ENCODE measurements at places on chromosomes 11 and 22. TPM values are rescaled to one million over a fixed set of nuclear protein-coding genes. Genes with fewer than 3 reads are reported as not detected.
A peak's percentile ranks its signal among the peaks of the same experiment; 100 is the strongest.

RHOD gene
- not detected for total RNA-seq

CTSF gene
- total RNA-seq = 17.1 TPM

CRYAB gene
- not detected for total RNA-seq

LRRC10B gene
- not detected for total RNA-seq

INSC gene
- not detected for total RNA-seq

ETS1 gene
- total RNA-seq = 589 TPM

DNA sequence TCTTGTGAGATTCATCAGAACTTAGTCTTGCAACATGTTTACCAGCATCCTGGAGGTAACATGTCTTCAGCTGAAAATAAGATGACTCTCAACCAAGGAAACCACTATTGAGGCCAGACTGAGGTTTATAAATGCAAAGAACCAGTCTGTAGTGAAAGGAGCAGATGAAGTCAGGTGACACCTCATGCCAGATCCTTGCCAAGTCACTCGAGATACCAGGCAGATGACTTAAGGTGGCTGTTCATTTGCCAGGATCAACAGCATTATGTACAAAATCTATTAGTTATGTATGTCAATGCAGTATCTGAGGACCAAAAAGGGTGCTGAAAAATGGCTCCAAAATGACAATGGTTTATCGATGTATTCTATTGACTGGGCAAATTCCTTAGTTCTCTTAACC is 100.0 kb upstream of the SOX6 start:
- DNase-seq = no peak
- no peak overlapping the region for H3K4me3 ChIP-seq
- no peaks in the 10 kb centered on the region for H3K27me3 ChIP-seq
- no peak overlapping the region for H3K27ac ChIP-seq
- H3K4me1 ChIP-seq = no peaks in the 10 kb centered on the region

- DNase-seq = no peak
- H3K4me3 ChIP-seq = no peak overlapping the region
- no peaks in the 10 kb centered on the region for H3K4me1 ChIP-seq
- H3K36me3 ChIP-seq = no peaks in the 10 kb centered on the region
- H3K27me3 ChIP-seq = no peaks in the 10 kb centered on the region
These were observed 47.6 kb downstream of the KCNC1 start for GRCh38 chr11:17782145-17782544.

DNA sequence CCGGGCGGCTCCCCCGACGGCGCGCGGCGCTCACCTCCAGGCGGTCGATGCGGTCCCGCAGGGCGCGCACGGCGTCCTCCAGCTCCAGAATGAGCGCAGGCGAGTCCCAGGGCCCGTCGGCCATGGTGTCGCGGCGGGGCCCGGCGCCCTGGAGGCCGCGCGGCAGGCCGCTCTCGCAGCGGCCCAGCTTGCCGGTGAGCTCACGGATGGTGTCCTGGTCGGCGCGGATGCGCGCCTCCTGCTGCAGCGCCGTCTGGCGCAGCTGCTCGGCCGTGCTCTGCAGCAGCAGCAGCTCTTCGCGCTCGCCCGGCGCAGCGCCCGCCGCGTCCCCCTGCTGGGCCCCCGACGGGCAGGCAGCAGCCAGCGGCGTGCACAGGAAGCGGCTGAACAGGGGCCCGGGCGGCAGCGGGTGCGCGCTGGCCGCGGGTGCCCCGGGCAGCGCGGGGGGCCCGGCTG is 599 bp downstream of the NPTXR start:
- H3K4me3 ChIP-seq = no peak overlapping the region
- H3K36me3 ChIP-seq = no peaks in the 10 kb centered on the region
- no peaks in the 10 kb centered on the region for H3K27me3 ChIP-seq
- peak; percentile 84 for DNase-seq

GRCh38 chr11:67504005-67504949 is 886 bp downstream of the PITPNM1 start:
- peak overlapping the region; percentile 65 for H3K4me3 ChIP-seq
- DNase-seq = peak; percentile 47
- peaks cover 43% of the 10 kb centered on the region for H3K4me1 ChIP-seq

DNA sequence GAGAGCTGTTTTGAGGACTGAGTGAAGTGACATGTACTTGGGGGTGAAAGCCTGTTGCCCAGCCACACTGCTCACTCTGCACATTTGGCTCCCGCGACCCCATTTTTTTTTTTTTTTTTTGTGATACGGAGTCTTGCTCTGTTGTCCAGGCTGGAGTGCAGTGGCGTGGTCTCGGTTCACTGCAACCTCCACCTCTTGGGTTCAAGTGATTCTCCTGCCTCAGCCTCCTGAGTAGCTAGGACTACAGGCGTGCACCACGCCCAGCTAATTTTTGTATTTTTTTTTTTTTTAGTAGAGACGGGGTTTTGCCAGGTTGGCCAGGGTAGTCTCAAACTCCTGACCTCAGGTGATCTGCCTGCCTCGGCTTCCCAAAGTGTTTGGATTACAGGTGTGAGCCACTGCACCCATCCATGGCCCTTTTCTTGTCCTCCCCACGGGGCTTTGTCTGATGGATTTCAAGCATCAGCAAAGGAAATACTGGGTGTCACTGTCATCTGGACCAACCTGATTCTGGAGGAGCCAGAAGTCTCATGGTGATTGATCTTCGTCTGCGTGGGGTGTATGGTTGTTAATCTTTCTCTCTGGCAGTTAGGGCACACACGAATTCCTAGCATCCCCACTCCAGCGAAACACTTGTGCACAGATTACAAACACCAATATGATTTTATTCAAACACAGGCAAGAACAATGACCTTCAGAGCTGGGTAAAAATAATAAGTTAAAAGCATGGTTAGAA is 3.4 kb upstream of the UCP3 start:
- H3K27ac ChIP-seq = peak overlapping the region; percentile 8
- H3K27me3 ChIP-seq = no peaks in the 10 kb centered on the region
- peaks cover 5% of the 10 kb centered on the region for H3K36me3 ChIP-seq
- no peak overlapping the region for H3K4me3 ChIP-seq

DNA sequence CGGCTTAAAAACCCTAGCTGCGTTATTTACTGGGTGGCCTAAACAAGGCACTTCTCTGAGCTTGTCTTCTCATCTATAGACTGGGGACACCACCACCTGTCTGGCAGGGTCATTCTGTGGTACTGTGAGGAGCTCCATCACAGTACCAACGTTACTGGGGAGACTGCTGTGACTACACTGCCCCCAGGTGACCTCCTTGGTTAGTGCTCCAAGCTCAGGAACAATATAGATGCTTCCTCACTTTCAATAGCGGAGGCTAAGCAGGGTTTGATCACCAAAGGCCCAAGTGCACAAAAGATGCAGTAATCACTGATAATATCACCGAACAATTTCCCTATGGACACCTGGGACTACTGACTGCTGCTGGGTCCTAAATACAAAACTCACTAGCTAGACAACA is 18.8 kb downstream of the PRPF19 start:
- H3K4me3 ChIP-seq = no peak overlapping the region
- no peak overlapping the region for H3K27ac ChIP-seq
- peaks cover 4% of the 10 kb centered on the region for H3K4me1 ChIP-seq
- DNase-seq = no peak
- peaks cover 6% of the 10 kb centered on the region for H3K36me3 ChIP-seq

GRCh38 chr22:39493759-39494158 is 8.3 kb upstream of the MIEF1 start:
- no peak overlapping the region for H3K4me3 ChIP-seq
- no peak for DNase-seq
- no peaks in the 10 kb centered on the region for H3K36me3 ChIP-seq
- H3K27me3 ChIP-seq = no peaks in the 10 kb centered on the region

- peaks cover 3% of the 10 kb centered on the region for H3K36me3 ChIP-seq
- H3K27ac ChIP-seq = peak overlapping the region; percentile 95
- DNase-seq = peak; percentile 59
- peak overlapping the region; percentile 58 for H3K4me3 ChIP-seq
- H3K27me3 ChIP-seq = no peaks in the 10 kb centered on the region
- H3K4me1 ChIP-seq = peaks cover 28% of the 10 kb centered on the region
These were observed 789 bp upstream of the KDM2A start for GRCh38 chr11:67118181-67118766.

GRCh38 chr11:115499891-115500290 is 4.3 kb downstream of the CADM1 start:
- no peak overlapping the region for H3K4me3 ChIP-seq
- H3K4me1 ChIP-seq = peaks cover 24% of the 10 kb centered on the region
- peaks cover 44% of the 10 kb centered on the region for H3K27me3 ChIP-seq
- no peaks in the 10 kb centered on the region for H3K36me3 ChIP-seq
- DNase-seq = no peak
- H3K27ac ChIP-seq = no peak overlapping the region

- peak; percentile 25 for DNase-seq
- H3K4me1 ChIP-seq = no peaks in the 10 kb centered on the region
- no peaks in the 10 kb centered on the region for H3K36me3 ChIP-seq
- H3K4me3 ChIP-seq = no peak overlapping the region
These were observed 87.6 kb upstream of the FSHB start for GRCh38 chr11:30143098-30143705.

DNA sequence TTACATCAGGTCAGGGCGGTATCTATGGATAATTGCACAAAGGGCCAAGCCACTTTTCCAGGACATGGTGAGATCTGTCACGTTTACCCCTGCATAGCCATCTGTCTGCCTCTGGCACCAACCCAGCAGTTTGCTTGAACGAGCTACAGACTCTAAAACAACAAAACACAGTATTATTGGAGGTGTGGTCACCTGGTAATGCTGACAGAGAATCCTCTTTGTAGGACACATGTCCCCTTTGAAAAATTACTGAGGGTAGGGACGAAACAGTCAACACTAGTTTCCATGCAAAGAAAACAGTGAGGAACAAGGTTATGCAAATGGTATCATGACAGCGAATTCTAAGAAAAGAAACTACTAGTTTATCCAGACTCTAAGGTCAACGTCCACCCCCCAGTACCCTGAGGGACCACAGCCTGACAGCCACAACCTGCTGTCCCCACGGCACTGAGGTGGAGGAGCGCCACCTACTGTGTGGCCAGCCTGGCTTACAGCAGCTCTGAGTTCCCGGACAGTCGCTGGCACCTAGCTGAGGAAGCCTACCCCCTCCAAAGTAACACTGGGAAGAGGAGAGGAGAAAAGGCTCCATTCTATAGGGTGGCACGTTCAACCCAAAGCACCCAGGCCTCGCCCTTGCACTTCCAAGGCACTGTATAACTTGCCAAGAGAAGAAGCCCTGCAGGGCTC is 117.4 kb upstream of the BID start:
- H3K27me3 ChIP-seq = no peaks in the 10 kb centered on the region
- H3K36me3 ChIP-seq = peaks cover 30% of the 10 kb centered on the region
- H3K27ac ChIP-seq = no peak overlapping the region
- DNase-seq = peak; percentile 19
- no peak overlapping the region for H3K4me3 ChIP-seq

DNA sequence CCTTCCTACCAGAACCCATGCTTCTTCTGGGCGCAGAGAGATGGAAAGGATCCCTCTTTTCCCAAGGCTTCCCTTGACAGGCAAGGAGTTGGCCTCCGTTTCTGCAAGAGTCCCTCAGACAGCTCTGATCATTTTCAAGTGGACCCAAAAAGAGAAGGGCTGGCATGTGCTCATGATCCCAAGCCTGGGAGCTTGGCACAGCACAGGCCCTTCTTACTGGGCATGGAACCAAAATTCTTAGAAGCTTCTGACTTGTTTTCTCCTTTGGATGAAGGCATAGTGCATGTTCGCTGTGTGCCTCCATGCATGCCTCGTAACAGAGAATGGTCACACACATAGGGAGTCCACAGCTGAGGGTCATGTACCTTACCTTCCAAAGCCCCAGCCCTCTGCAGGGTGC is 449.6 kb downstream of the MIAT start:
- H3K4me3 ChIP-seq = no peak overlapping the region
- no peaks in the 10 kb centered on the region for H3K4me1 ChIP-seq

DNA sequence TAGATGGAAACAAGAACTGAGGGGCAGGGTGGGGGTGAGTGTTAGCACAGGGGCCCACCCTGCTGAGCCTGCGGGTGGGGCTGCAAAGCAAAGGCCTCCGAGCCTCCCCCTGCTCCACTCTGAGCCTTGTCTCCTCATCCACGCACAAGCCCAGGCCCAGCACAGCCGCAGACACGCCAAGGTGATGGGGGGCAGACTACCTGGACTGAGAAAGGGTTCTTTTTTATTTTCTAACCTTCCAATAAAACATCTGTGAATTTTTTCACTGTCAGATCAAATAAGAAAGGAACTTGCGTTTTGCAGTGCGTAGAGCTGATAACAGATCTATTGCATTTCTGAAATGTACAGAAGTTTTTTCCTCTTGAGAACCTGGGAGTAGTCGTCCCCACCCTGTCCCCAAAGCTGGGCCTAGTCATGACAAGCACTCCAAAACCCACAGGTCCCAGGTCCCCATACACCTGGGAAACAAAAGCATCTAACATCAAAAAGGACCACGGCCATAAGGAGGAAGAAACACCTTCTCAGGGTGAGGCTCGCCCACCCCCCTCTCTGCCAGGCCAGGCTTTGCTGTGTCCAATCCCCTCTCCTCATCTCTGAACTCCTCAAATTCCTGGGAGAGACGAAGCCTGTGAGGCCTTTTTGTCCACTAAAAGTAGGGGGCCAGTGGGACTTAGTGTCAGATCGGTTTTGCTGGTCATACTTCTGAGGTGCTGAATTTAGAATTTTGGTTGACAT is 22.7 kb upstream of the CD5 start:
- H3K4me1 ChIP-seq = peaks cover 30% of the 10 kb centered on the region
- H3K4me3 ChIP-seq = no peak overlapping the region
- H3K27ac ChIP-seq = peak overlapping the region; percentile 19
- H3K36me3 ChIP-seq = no peaks in the 10 kb centered on the region
- peak; percentile 59 for DNase-seq
- no peaks in the 10 kb centered on the region for H3K27me3 ChIP-seq

- DNase-seq = no peak
- no peaks in the 10 kb centered on the region for H3K27me3 ChIP-seq
- H3K36me3 ChIP-seq = no peaks in the 10 kb centered on the region
- peaks cover 3% of the 10 kb centered on the region for H3K4me1 ChIP-seq
These were observed 336.8 kb upstream of the NCAM1 start for GRCh38 chr11:112624431-112624830.

- no peaks in the 10 kb centered on the region for H3K36me3 ChIP-seq
- no peak overlapping the region for H3K4me3 ChIP-seq
- H3K4me1 ChIP-seq = no peaks in the 10 kb centered on the region
- no peaks in the 10 kb centered on the region for H3K27me3 ChIP-seq
These were observed 20.7 kb upstream of the AQP11 start for GRCh38 chr11:77568916-77569675.

DNA sequence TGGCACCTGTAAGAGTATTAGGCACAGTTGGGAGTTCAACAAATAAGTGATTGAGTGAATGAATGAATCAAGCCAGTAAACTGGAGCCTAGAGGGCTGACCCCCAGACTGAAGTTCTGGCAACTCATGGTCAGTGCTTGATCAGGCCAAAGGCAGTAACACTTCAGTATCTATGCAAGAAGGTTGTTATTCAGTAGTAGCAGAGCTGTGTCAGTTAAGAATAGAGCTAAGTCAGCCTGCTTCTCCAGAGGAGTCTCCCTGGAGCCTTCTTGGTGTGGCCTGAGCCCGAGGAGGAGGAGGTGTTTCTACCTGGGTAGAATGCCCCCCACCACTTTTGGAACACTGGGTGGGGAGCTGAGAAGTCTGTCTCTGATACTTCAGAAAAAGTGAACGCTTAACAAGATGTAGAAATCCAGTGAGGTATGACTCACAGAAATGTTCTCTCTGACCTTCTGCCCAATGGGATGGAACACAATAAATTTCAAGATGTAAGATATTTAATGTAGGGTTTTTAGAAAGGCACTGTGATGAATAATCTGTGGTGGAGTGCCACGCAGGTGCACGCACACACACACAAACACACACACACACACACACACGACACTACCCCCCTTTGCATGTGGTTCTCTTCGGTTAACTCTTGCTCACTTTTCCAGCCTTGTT is 219.9 kb downstream of the HIPK3 start:
- no peak for DNase-seq
- H3K27ac ChIP-seq = no peak overlapping the region
- H3K36me3 ChIP-seq = no peaks in the 10 kb centered on the region
- H3K27me3 ChIP-seq = no peaks in the 10 kb centered on the region

GRCh38 chr22:49370627-49371301 is 456.9 kb downstream of the BRD1 start:
- no peak overlapping the region for H3K27ac ChIP-seq
- DNase-seq = no peak
- H3K4me3 ChIP-seq = no peak overlapping the region
- no peaks in the 10 kb centered on the region for H3K36me3 ChIP-seq

Data from natural killer cell (primary cell).